Pancreas (tissue), 10 donors: ENCODE measurements at places on chromosomes 4 and X.

DNA sequence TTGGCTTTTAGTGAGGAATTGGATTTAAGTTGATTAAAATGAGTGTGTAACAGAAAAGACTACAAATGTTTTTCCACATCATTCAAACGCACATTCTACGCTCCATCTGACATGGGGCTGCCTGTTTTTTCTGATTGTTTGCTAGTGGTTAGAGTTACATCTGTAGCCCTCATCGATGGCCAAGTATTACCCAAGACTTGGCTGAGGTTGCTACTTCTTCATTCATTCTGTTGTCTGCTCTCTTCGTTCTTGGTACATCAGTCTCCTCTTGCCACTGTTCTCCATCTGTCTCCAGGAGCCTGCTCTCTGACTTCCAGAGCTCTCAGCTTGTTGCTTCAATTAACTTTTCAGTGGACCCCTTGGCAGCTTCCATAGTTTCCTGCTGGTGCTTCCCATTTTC lies 1844.6 kb upstream of the TENM3 start:
- DNase-seq: no peak
- H3K4me3 ChIP-seq: no peak overlapping the region
- H3K27ac ChIP-seq: no peak overlapping the region
- no peaks in the 10 kb centered on the region for H3K4me1 ChIP-seq
- H3K27me3 ChIP-seq: no peaks in the 10 kb centered on the region

- peaks cover 13% of the 10 kb centered on the region for H3K4me1 ChIP-seq
- H3K4me3 ChIP-seq: no peak overlapping the region
- H3K27ac ChIP-seq: no peak overlapping the region
- no peak for DNase-seq
- no peaks in the 10 kb centered on the region for H3K36me3 ChIP-seq
Observed at GRCh38 chr4:40412866-40413795, 78.0 kb downstream of the CHRNA9 start.

- no peak overlapping the region for H3K4me3 ChIP-seq
- H3K4me1 ChIP-seq: no peaks in the 10 kb centered on the region
- DNase-seq: no peak
- no peak overlapping the region for H3K27ac ChIP-seq
- H3K27me3 ChIP-seq: no peaks in the 10 kb centered on the region
- H3K36me3 ChIP-seq: no peaks in the 10 kb centered on the region
Observed at GRCh38 chr4:72463724-72464123, 105.3 kb downstream of the ADAMTS3 start.

DNA sequence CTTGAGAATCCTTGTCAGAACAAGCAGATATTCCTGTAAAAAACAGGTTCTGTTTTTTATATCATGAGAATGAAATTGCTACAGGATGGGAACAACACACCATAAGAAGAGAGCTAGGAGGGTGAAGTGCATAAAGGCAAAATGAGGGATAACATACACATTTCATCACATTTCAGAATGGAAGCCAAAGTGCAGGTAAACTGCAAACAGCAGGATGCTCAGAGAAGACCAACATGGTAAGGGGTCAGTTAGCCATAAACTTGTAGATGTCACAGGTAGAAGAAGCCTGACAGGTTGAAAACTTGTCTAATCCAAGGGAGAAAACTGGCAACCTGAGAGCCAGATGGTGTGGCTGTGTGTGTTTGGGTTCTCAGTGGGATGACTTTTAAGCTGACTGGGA lies 88.9 kb upstream of the FAT1 start:
- H3K4me3 ChIP-seq: no peak overlapping the region
- H3K36me3 ChIP-seq: no peaks in the 10 kb centered on the region
- H3K4me1 ChIP-seq: peaks cover 4% of the 10 kb centered on the region
- H3K27ac ChIP-seq: no peak overlapping the region
- no peak for DNase-seq

DNA sequence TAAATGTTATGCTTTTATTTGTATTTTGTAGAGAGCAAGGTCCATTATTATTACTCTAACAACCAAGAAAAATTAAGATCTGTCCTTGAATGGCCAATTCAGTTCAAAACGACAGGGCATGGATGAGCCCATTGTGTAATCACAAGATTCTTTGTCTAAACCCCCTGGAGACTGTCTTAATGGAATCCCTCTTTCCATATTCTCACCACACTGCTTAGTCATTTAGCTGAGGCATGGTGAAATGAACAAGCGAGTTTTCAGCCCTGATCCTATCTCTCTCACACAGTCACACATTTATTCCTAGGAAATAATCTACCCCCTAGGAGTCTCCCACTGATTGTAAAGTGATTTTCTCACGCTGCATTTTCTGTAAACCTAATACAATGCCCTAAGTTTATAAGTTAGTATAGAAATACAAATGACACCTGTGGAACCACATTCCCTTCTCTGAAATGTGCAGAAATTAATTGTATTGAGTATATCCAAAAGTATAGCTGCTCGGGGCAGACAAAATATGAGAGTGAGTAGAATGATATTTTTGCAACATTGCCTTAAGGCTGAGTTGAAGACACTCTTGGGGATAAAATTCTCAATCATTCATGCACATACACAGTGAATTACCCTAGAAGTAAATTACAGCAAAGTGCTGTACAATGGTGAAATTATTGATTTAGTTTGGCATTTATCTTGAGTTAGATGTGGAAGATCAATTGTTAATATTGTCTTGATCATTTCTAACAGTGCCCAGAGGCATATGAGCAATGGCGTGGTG lies 119.7 kb upstream of the PCDH7 start:
- no peaks in the 10 kb centered on the region for H3K4me1 ChIP-seq
- no peaks in the 10 kb centered on the region for H3K27me3 ChIP-seq
- DNase-seq: no peak
- no peak overlapping the region for H3K4me3 ChIP-seq
- no peaks in the 10 kb centered on the region for H3K36me3 ChIP-seq
- no peak overlapping the region for H3K27ac ChIP-seq

DNA sequence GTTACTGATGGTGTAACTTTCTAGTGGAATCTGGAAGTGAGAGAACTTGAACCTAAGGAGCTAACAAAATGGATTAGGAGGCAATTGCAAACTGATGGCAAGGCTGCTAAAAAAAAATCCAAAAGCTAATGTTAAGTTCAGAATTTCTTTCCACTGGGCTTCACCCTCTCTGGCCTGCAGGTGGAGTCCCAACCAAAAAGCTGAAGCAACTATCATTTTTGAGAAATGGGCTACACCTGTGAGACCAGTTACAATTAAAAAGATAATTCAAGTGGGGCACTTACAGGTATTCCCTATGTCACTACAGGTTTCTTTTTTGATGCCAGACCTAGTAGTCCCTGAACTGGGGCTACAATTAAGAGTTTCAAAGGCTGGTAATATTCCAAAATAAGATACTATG lies 142.1 kb upstream of the FTHL17 start:
- H3K36me3 ChIP-seq: no peaks in the 10 kb centered on the region
- H3K27ac ChIP-seq: no peak overlapping the region
- no peaks in the 10 kb centered on the region for H3K27me3 ChIP-seq
- no peak overlapping the region for H3K4me3 ChIP-seq

GRCh38 chr4:8840006-8840793 lies 31.4 kb downstream of the HMX1 start:
- no peak for DNase-seq
- H3K27me3 ChIP-seq: no peaks in the 10 kb centered on the region
- H3K4me1 ChIP-seq: no peaks in the 10 kb centered on the region
- H3K27ac ChIP-seq: no peak overlapping the region
